Kidney (tissue), 22 donors: ENCODE measurements at places on chromosomes 5 and 9.
A peak's percentile ranks its signal among the peaks of the same experiment; 100 is the strongest.

DNA sequence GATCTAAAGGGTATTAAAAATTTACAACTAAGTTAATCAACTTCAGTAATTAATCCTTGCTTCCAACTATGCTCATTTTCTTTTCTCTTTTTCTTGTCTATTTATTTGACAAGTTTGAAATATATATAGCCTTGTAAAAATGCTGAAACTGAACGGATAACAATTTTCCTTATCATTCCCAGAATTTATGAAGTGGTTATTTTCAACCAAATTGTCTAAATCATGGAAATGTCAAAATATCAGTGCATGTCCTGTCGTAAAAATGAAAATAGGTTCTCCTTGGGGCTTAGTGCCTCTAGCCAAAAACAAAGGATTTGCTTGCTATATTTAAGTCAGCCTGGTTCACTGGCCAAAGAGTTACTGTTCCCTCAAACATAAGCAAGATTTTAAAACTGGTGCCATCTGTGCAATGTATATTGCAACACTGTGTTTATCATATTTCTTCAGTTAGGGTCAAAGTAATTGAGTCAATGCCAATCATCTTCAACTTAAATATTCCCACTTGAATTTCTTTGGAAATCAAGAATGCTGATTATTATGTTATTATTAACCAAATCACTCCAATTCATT, 798.3 kb downstream of the MAT2B start:
- DNase-seq, result no peak

DNA sequence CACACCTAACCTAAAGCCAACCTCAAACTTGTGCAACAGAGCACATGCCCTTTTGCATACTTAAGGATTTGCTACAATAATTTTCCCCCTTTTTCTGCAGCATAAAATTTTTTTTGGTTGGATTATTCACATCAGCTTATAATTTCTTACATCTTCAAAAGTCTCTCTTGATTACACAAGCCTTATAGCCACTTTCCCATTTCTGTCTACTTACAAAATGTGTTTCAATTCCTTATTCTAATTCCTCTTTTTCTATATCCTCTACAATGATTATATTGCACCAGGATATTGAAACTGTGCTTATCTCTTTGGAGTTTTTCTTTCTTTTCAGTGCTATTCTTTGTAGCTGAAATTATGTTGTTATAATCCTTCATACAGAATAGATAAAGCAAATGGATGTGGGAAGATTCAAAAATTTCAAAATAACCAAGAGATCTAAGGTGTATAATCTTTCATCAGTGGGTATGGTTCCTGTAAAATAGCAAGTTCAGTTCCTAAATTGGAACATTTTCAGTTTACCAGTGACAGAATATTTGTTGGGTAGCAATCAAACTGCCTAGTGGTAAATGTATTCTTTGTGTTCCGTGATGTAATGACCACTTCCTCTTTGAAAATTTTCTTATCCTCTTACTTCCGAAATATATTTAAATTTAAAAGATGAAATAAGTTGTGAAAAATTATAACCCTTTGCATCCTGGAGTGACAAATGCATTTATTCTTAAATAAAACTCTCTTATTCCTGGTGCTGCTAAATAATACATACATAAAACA, 386.8 kb upstream of the CHD1 start:
- no peak for DNase-seq

- peak; percentile 49 for DNase-seq
These were observed 165.8 kb upstream of the CDH6 start for GRCh38 chr5:31027721-31028120.

- DNase-seq, result no peak
These were observed 40.0 kb downstream of the EBF1 start for GRCh38 chr5:159059722-159060121.

DNA sequence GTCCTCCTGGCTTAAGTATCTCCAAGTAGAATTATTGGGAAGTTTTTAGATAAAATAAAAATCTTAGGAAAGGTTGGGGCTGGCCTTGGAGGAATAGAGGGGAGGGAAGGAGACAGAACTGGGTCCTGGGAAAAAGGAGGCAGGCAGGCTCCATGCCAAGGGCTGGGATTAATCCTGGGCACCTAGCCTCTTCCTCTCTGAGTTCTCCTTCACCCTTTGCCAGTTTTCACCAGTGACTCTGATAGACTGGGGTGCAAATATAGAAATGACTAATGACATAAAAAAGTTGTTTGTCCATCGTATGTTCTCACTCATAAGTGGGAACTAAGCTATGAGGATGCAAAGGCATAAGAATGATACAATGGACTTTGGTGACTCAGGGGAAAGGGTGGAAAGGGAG, 81.9 kb downstream of the RMI1 start:
- no peak for DNase-seq

- no peak for DNase-seq
These were observed 114.9 kb downstream of the PDZD2 start for GRCh38 chr5:31753700-31754357.

- DNase-seq, result no peak
These were observed 46.3 kb downstream of the STC2 start for GRCh38 chr5:173281910-173282309.

- DNase-seq, result no peak
These were observed 329.5 kb downstream of the BNC2 start for GRCh38 chr9:16540743-16541613.

GRCh38 chr9:135580664-135581380, 19.3 kb downstream of the PAEP start:
- DNase-seq, result no peak

DNA sequence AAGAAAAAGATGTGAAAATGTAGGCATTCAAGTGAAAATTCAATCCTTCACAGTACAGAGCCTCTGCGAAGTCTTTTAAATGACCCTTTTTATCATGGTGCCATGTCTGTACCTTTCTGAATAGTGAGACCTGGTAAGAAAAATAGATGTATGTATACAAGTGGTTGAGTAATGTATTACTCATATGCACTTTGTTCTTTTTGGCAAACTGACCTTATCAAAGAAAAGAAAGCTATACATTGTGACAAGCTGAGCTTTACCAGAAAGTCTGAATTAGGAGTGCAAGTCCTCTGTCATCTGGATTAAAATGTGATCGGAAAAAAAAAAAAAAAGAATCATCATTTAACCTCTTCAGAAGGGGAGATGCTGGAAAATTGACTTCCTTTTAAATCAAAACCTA, 356.4 kb upstream of the CCNH start:
- no peak for DNase-seq

DNA sequence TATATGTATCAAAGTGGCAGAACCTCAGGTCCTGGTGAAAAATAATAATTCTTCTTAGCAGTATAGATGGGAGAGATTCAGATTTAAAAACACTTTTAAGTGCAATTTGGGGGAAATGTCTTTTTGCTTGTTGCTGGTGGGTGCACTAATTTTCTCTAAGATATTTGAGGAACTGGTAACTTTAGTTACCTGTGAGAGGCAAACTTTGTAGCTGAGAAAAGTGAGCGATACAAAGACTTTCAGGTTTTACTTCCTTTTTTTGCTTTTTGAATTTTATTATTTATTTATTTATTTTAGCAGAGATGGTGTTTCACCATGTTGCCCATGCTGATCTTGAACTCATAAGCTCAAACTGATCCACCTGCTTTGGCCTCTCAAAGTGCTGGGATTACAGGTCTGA, 303.1 kb upstream of the PTGER4 start:
- no peak for DNase-seq
